ENCODE measurements at places on chromosomes 5 and 9.

GRCh38 chr5:149212198-149212951 is 59.3 kb upstream of the AFAP1L1 start:
- DNase-seq: no peak

- no peak for DNase-seq
These were observed 67.2 kb downstream of the DMRT1 start for GRCh38 chr9:908536-909205.

DNA sequence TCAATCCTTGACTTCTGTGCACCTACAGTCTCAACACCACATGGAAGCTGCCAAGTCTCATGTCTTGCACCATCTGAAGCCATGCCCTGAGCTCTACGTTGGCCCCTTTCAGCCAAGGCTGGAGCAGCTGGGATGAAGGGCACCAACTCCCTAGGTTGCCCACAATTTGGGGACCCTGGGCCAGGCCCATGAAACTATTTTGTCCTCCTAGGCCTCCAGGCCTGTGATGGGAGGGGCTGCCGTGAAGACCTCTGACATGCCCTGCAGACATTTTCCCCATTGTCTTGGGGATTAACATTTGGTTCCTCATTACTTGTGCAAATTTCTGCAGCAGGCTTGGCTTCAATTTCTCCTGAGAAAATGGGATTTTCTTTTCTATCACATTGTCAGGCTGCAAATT is 285.1 kb downstream of the DTWD2 start:
- no peak for DNase-seq

- no peak for DNase-seq
These were observed 1222.9 kb downstream of the PTPRD start for GRCh38 chr9:9389904-9390303.

DNA sequence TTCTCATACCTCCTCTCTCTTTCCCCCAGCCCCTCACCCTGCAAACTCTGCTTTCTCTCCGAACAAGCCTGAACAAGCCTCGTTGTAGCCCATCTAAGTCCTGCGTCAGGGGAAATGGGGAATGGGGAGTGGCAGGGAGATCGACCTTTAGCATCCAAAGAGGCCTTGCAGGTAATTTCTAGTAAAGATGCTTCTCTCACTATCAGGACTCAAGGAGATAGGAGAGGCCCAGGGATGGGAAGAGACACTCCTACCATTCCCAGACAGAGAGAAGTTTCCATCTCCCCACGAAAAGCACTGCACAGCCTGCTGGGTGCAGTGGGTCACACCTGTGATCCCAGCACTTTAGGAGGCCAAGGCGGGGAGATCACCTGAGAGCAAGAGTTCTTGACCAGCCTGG is 44.4 kb upstream of the CTNNA1 start:
- no peak for DNase-seq

DNA sequence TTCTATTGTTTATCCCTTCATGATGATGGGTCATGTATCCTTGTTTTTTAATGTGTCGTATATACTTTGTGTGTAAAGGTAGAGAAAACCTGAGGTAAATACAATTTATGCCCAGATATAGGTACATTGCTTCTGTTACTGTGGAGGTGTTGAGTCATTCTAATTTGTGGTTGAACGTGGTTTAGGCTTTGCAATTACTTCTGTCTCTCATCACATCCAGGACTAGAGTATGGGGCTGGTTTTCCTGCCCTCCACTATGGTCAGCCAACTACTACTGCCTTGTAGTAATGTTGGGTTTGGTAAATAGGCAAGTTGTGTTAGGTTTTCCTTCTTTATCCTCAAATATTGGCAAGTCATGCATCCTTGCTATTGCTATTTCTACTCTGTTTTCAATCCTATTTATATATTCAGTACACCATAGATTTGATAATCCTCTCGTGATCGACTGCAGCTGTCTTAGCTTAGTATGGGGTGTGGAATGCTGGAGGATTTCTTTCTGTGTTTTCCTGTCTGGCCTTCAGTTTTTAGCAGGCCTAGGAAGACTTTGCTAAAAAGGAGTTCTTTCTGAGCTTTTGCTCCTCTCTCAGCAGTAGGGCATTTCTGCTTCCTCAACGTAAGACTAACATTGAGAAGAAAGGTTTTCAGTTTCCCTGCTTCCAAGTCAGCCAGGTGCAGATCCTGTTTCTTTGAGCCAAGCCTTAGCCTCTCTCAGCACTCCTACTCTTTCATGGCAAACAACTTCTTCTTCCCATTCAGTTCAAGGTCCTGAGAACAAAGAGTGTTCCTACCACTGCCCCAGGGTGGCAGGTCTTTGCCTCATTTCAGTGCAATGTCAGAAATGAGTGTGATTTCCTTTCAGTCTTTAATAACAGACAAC is 844.4 kb upstream of the CDH18 start:
- no peak for DNase-seq

DNA sequence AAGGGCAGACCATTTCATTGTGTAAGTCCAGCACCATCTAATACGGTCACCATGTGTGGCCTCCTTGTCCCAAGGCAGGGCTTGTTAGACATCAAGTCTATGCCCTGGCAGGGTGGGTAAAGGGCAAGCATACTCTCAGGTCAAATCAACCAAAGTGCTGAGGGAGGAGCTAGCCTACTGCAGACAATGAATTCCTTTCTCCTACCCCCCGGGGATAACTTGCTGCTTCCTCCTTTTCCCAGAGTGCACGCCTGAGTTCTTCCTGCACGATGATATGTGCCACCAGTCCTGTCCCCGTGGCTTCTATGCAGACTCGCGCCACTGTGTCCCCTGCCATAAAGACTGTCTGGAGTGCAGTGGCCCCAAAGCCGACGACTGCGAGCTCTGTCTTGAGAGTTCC is 71.4 kb downstream of the RFK start:
- DNase-seq: no peak

- no peak for DNase-seq
These were observed 63.4 kb downstream of the MVB12B start for GRCh38 chr9:126389992-126390391.

GRCh38 chr5:137890845-137891244 is 1.6 kb downstream of the PKD2L2 start:
- DNase-seq: no peak

DNA sequence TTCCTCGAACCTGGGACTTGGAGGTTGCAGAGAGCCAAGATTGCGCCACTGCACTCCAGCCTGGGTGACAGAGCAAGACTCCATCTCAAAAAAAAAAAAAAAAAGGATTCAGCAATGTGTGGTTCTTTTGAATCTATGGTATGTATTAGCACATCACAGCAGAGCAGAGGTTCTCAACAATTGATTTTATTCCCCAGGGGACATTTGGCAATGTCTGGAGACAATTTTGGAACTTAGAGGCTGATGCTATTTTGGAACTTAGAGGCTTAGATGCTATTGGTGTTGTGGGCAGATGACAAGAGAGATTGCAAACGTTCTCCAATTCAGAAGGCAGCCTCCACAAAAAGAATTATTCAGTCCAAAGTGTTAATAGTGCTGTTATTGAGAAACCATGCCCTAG is 115.2 kb downstream of the TMC1 start:
- no peak for DNase-seq

- DNase-seq: no peak
These were observed 1.7 kb upstream of the OTULINL start for GRCh38 chr5:14579731-14580397.

DNA sequence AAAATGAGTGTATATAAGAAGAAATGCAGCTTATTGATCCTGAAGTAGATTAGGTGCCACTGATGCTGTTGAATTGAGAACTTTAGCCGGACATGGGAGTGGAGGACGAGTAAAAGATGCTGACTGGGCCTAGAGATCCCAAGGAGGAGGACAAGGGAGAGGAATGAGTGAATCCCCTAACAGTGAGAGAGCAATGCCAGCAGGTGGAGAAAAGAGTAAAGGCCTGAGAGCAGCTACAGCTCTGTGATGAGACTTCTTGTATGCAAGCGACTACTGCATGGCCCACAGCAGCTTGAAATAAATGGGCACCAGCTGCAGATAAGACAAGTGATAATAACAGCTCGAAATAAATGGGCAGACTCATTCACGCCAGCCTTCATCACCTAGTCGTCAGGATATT is 44.5 kb upstream of the JMY start:
- no peak for DNase-seq

DNA sequence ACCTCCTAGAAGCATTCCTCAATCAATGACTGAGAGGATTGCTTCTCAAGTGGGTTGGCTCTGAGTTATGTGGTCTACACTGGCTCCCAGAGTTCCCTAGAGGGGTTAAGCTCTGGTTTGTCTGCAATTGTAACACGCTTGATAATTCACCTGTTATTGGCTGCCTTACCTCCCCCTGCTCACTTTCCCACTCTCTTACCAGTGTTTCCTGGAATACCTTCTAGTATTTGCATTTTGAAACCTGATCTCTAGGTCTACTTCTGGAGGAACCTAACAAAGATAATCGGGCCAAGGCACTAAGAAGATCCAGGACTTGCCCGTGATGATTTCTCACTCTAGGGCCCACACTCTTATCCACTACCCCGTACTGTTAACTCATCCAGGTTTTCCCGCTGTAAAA is 110.1 kb upstream of the MAP3K1 start:
- no peak for DNase-seq

DNA sequence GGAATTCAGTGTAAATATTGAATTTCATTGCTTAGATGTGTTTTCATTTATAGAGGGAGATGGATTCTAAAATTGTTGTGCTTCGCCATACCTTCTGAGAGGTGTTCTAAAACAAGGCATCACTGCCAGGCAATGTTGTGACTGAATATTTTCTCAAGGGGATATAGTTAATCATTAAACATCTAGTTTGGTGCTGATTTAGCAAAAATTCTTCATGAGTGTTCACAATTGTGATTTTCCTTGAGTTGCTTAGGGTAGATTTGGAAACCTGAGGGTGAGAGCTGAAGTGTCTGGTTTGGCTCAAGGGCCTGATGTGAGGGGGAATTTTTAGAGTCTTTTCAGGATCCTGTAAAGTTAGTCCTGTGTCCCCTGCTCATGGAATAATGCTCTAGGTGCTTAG is 104.5 kb downstream of the MAT2B start:
- no peak for DNase-seq

- no peak for DNase-seq
These were observed 105.0 kb downstream of the DTWD2 start for GRCh38 chr5:118883362-118883761.

GRCh38 chr9:133976887-133977286 is 15.2 kb downstream of the VAV2 start:
- no peak for DNase-seq

DNA sequence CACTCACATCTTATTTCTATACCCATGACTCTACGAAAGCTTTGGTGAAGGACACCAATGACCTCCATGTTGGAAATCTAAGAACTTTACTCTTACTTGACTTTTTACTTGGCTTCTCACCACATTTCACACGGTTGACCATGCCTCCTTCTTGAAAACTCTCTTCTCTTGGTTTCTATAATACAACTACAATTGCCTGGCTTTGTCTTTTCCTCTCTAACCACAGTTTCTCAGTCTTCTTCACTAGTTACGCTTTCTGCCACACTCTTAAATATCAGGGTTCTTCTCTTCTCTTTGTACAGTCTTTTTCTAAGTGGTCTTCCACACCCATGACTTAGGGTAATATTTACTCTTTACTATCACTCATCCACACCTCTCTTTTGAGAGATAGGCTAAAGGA is 2079.8 kb upstream of the WWC1 start:
- no peak for DNase-seq

GRCh38 chr5:57167201-57167600 is 6.7 kb upstream of the GPBP1 start:
- DNase-seq: no peak

DNA sequence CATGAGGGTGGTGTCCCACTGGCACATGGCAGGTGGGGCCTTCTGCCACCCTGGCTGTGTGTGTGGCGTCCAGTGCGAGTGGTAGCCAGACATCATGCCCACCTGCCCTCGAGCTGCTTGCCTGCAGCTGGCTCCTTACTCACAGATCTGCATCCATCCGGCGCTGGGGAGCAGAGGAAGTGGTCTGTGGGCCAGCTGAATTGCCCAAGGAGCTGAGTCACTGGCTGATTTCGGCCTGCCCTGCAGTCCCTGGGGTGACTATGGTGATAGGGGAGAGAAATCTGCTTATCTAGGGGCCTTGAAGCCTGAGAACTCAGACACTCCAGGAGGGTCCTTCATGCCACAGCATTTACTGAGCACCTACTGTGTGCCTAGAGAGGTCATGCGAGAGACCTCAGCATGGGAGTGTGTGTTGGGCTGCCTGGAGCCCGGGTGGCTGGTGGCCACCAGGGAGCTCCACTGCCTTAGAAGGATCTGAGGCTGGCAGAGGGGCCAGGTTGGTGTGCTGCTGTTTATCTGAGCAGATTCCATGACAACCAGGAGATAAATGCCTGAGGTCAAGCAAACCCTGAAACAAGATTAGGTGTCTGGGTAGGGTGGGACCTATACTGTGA is 57.1 kb downstream of the SLC22A5 start:
- peak; percentile 89 for DNase-seq

GRCh38 chr9:97321691-97322090 is 14.2 kb downstream of the CCDC180 start:
- no peak for DNase-seq

GRCh38 chr5:161865510-161865909 is 17.6 kb downstream of the GABRA1 start:
- DNase-seq: no peak

- DNase-seq: no peak
These were observed 66.9 kb downstream of the PRKACG start for GRCh38 chr9:68947015-68947414.

GRCh38 chr9:108468364-108468763 is 387.4 kb downstream of the ACTL7B start:
- peak; percentile 24 for DNase-seq

DNA sequence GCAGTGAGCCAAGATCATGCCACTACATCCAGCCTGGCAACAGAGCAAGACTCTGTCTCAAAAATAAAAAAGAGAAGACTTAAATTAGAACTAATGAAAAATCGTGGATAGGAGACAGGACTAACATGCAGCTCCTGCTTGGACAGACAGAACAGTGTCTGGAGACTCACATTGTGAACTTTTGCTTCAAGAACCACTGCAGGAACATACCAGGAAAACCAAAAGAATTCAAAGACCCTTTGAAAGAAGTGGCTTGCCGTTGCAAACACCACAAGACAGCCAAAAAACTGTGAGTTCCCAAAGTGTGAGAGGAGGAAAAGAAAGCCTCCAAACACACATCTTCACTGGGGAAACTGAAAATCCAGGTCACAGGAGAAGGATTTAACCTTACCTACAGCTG is 48.8 kb upstream of the SNAPC3 start:
- no peak for DNase-seq

All from activated CD4-positive, alpha-beta T cell treated with anti-CD3 and anti-CD28 coated beads, Interleukin-2, amount 50 U/mL, for 16 hours (primary cell).